LNCaP clone FGC (cell line): ENCODE measurements at places on chromosomes 11 and 22.

DNA sequence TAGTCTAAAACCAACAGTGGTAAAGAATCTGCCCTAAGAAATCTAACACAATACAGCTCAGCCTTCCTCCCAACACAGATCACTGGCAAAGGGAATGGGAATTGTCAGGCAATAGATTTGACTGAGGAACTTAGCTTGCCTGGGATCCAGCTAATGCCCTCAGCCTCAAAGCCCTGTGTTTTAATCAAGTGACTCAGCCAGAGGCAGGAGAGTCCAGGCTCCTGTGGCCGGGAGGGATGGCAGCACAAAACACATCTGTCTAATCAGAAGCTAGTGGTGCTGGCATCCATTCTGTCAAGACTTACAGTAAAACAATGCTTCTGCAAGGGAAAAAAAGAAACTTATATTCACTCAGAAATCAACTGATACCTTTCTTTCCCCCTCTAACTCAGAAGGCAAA is 5.6 kb downstream of the SYTL2 start:
- DNase-seq, result no peak

DNA sequence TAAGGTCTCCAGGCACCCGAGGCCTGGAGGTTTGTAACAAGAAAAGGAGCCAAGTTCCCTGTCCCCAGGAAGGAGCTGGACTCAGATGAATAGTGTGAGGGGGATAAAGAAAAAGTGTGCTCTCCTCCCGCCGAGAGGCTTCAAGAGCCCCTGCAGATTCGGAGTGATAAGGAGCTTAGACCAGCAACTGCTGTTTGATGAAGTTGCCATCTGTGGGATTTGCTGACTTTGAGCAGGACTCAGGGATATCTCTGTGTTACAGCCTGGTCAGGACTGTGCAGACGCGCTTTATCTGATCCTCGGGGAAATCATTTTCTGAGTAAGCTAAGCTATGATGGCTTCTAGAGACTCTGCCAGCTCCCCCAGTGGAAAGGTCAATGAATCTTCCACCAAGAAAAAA is 1017.0 kb downstream of the TBC1D22A start:
- no peak for DNase-seq

DNA sequence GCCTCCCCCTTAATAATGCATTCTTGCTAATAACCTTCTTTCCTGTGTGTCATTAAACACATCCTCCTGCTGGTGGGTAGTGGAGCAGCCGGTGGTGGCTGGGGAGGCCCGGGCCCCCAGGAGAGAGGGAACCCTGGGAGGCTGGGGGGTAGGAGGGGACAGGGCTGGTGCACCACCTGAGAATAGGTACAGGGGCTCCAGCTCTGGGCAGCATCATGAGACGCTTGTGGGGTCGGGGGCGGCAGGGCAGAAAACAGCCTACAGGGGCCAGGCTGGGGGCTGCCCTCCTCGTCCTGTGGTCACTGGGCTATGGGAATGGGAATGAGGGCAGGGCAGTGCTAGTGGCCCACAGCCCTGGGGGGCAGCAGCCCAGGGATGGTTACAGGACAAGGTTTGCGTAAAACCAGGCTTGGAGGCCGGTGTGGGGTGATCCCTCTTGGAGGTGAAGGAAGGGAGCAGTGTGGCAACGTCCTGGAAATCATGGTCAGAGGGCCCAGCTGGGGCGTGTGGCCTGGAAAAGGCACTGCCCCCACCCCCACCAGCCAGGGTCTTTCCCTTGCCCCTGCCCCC is 18.5 kb upstream of the CCDC188 start:
- no peak for DNase-seq

DNA sequence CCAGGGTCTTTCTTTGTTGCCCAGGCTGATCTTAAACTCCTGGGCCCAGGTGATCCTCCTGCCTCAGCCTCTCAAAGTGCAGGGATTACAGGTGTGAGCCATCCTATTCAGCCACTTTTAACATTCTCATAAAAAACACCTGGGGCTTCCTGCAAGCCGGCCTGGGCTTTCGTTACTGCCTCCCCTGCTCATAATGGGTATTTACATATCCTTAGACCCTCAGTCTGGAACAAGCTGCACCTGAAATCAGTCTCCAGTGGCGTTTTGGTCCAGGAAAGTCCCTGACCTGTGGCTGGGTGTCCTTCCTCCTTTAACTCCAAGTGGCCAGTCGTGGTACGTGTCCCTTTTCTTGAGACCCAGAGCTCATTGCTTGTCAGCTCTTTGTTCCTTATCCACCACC is 320.7 kb downstream of the TMEM135 start:
- no peak for DNase-seq

- DNase-seq, result no peak
These were observed 991 bp upstream of the SLCO2B1 start for GRCh38 chr11:75149766-75150465.

DNA sequence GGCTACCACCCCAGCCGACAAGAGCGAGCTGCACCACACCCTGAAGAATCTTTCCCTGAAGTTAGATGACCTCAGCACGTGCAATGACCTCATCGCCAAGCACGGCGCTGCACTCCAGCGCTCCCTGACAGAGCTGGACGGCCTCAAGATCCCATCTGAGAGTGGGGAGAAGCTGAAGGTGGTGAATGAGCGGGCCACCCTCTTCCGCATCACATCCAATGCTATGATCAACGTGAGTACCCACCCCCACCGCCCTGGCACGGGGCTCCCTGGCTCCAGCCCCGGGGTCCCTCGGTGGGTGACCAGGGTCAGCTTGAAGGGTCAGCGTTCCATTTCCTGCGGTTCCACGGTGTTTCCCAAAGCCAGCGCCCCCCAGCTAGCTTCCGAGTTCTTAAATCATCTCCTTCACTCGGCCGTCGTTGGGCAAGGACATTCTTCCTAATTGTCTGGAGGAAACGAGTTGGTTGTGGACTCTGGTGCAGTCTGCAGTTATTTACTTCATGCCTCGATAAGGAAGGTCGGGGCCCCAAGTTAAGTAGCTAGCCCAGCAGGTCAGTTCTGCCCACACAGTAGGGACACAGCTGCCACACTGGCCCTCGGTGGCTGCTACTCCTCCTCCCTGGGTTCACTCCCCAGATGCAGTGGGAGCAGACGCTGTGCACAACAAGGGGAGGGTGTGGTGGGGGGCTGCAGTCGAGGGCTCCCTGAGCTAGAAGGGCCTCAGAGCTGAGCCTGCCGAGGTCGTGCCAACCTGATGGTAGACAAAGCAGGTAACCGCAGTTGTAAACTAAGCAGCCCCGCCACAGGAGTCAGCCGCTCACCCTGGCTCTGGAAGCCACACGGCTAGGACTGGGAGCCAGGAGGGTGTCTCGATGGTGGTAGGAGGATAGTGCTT is 97.9 kb downstream of the MORC2 start:
- no peak for DNase-seq

DNA sequence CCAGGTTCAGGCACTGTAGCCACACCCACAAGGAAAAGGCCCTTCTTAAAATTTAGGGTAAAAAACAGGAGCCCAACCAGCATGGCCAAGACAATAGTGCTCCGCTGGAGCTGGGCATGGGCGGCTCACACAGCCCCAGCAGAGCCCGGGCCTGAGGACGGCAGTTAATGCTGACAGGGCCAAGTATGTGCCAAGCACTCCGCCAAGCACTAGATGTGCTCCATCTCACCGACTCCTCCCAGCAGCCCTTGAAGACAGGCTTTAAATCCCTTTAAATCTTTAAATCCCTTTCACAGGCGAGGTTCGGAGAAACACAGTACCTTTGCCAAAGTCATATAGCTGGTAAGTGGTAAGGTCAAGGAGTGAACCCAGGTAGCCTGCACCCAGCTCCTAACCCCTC is 4.8 kb downstream of the ARFGAP2 start:
- no peak for DNase-seq

DNA sequence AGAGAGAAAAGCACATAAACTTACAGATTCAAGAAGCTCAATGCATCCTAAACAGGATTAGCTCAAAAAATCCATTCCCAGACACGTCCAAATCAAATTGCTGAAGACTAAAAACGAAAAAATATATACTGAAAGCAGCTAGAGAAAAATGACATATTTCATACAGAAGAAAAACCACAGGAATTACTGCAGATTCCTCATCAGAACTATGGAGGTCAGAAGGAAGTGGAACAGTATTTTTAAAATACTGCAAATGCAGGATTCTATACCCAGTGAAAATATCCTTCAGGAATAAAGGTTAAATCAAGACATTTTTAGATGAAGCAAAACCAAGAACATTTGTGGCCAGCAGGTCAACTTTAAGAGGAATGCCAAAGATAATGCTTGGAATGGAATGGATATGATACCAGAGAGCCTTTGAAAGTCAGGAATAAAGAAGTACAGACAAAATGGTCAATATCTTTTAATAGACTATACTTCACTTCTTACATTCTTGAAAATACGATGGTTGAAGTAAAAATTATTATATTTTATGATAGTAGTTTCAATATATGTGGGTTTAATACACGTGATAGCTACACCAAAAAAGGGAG is 352.9 kb downstream of the CTTN start:
- no peak for DNase-seq

DNA sequence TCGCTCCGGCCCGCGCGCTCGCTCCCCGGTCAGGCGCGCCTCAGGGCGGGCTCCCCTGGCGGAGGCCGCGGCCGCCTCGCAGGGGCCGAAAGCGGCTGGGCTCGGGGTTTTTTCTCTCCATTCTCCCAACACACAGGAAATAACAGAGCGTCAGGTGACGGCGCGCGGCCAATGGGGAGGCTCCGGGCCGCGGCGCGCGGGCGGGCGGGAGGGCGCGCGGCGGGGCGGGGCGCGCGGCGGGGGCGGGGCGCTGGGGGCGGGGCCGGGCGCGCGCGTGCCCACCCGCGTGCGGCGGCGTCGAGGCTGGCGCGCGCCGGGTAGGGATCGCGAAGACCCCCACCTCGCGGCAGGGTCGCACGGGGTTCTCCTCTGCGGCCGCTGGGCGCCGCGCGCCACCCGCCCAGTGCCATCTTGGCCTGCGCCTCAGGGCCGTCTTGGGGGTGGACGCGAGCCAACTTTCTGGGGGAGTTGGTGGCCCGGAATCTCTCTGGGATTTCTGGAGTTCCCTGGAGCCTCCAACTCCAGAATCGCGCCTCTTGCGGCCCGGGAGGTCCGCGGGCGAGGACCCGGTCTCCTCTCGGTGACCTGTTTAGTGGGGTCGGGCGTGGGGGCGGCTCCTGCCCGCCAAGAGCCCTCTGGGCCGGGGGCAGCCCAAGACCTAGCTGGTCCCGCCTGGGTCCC is at the start of gene TCF20:
Gene TCF20 (minus strand): TSS at position 144 of the 681 bp plus-strand sequence. CDS start 55,348 bp downstream, outside the sequence.
- no peak for DNase-seq

DNA sequence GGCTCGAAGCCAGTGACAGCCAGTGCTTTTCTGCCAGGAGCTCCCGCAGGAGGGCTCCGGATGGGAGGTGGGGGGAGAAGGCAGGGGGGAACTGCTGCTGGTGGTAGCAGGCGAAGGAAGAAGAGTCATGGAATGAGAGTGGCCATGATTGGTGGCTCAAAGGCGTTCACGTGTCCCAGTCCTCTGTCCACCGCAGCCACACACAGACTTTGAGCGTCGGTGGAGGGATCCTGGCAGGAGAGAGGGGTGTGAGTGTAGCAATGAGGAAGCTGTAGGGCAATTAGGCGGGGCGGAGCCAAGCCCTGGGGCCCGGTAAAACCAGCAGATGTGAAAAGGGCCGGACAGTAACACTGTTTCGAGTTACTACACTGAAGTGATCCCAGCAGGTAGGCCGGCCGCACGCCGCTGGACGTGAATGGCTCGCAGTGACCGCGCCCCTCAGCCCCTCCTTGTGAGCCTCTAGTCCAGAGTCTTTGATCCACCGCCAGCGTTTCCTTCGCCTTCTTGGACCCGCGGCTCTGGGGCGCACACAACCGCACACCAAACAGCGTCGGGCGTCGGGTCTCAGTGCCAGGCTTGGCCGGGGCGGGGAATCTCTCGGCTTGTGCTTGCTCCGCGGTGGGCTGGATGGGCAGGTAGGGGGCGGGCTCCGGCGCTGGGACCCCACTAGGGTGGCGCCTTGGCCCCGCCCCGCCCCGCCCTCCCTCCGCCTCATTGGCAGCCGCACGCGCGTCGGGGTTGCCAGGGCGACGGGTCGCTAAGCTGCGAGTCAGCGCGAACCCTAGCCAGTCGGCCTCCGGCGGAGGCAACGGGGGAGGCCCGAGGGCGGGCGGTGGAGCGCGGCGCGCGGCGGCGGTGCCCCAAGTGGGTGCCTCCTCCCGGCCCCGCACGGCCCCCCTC is at the start of gene LRRC10B:
Gene LRRC10B (plus strand): TSS at position 788 of the 900 bp plus-strand sequence. CDS start 250 bp downstream, outside the sequence.
- DNase-seq, result no peak

DNA sequence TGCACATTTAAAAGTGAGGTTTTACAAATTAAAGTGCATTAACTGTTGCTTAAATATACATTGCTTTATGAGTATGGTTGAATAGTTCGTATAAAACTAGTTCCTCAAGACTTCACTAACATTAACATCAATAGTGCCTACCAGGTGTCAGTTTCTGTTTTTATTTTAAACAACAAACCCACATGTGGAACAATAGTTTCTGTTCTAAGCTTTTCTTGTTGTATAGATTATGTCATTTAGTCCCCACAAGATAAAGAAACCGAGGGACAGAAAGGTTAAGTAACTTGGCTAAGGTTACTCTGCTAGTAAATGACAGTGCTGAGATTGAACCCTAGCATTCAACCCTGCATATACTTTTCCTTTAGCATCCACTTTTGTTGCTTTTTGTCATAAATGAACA is 41.4 kb upstream of the ST14 start:
- DNase-seq, result no peak

DNA sequence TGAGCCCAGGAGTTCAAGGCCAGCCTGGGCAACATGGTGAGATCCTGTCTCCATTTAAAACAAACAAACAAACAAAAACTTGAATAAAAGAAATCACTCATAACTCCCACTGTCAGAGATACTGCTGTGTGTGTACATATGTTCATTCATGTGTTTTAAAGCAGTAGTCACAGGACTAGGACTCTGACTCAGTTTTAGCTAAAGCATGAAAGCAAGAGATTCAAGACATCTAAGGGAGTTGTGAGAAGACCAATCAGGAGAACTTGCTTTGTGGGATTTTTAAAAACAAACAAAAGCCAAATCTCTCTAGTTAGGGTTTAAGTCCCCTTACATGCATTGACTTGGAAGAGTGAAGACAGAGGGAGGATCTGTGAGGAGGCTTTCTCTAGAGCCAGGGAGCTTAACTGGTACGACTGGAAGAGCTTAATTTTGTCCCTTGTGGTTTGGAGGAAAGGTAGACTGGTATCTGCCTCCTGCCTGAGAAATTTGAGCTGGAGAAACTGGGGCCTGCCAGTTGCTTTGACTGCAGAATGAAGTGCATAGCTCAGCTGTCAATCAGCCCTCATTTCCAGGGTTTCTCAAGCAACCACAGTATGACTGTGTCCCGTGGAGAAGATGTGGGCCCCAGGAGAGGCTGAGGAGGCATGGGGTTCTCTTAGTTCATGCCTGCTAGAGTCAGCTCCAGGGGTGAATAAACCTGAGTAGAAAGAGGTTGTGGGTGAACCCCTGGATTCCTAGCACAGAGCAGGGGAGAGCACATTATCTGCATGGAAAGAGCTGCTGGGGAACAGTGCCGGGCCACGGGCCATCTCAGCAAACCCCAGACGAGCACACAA is 30.6 kb downstream of the EXPH5 start:
- no peak for DNase-seq
